ENCODE measurements at places on chromosomes 16 and 17.

- DNase-seq: no peak
These were observed 14.5 kb downstream of the KIF19 start for GRCh38 chr17:74340470-74341023.

GRCh38 chr16:58563235-58563634, 47.9 kb downstream of the SETD6 start:
- no peak for DNase-seq

GRCh38 chr16:81885976-81886586, 107.0 kb downstream of the PLCG2 start:
- DNase-seq: peak; percentile 6

DNA sequence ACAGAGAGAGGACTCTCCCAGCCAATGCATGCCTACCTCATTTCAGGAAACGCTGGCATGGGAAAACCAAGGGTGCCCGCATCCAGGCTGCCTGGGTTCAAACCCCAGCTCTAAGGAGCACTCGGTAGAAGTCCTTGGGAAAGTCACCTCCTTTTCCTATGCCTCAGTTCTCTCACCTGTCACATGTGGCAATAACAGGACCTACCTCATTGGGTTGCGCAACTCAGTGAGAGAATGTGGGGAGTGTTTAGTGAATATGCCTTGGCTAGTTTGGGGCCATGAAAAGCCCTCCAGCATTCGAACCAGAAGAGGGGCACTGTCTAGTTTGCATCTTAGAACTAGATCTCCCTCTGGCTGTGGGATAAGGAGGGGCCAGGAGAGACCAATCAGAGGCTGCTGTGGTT, 9.0 kb upstream of the NXPH3 start:
- DNase-seq: no peak

DNA sequence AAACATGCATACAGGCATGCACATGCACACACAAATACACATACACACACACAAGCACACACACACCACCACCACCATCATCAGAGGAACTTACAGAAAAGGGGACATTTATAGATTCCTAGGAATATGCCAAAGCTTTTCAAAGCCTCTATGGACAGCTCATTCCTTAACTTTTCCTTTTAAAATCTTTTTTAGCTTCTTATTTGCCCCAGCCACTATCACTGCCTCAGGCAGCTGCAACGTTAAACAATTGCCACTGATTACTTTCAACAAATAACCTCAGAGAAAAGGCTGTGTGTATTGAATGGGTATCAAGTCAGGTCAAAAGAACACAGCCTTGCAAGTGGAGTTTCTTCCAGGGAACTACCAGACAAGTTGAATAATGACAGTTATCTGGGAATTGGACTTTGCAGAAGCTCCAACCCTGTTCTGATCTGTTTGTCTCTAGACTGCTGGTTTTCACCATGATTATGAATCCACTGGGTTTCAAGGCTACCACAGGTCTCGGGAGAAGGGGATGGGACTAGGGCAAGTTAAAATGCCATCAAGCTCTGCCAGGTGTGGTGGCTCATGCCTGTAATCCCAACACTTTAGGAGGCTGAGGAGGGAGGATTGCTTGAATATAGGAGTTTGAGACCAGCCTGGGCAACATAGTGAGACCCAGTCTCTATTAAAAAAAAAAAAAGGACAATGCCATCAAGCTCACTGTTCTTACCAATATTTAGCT, 21.9 kb upstream of the BEAN1 start:
- no peak for DNase-seq

- no peak for DNase-seq
These were observed 45.5 kb downstream of the CPPED1 start for GRCh38 chr16:12758031-12758669.

DNA sequence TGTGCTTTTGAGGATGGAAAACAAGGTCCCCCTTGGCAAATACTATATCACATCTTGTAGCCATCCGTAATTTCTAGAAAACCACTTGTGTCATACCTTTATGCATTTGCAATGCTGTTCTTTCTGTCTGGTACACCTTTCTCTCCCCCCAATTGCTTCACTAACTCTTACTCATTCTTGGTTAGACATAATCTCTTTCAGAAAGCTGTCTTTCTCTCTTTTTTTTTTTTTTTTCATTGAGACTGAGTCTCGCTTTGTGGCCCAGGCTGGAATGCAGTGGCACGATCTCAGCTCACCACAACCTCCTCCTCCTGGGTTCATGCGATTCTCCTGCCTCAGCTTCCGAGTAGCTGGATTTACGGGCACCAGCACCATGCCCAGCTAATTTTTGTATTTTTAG, 94.9 kb upstream of the C17orf78 start:
- no peak for DNase-seq

DNA sequence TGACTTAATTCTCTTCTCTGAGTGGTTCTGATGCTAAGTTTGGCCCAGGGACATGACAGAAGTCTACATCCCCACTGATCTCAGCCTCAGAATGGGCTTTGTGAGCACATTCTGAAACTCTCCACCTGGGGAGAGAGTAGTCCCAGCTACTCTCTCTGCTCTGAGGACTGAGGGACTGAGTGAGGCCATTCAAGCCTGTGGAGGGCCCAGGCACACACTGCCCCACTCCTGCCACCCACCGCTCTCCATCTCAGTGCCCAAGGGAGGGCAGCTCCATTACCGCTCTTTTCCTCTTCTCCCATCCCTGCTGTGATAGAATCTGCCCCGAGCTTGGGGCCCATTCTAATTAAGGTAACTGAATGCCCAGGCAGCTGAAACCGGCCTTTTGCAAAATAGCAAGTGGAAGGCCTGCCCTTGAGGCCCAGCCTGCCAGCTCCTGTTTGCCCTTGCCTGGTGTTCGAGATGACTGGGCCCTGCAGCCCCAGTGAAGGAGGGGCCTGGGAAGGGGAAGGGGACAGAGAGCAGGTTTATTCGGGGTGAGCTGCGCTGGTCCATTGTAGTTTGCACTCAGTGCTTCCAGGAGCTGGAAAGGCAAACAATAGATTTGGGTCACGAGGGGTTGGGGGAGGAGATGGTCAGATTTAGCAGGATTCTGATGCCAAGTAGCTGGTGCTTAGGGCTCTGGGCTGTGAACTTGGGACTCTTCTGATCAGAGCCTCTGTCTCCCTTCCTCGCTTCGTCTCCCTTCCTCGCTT, 76.2 kb downstream of the RAB11FIP4 start:
- DNase-seq: no peak

- no peak for DNase-seq
These were observed 335.3 kb downstream of the MAF start for GRCh38 chr16:79265196-79265595.

Data from activated CD4-positive, alpha-beta T cell treated with anti-CD3 and anti-CD28 coated beads for 4 hours (primary cell).